ENCODE measurements at places on chromosomes 16 and 17.

DNA sequence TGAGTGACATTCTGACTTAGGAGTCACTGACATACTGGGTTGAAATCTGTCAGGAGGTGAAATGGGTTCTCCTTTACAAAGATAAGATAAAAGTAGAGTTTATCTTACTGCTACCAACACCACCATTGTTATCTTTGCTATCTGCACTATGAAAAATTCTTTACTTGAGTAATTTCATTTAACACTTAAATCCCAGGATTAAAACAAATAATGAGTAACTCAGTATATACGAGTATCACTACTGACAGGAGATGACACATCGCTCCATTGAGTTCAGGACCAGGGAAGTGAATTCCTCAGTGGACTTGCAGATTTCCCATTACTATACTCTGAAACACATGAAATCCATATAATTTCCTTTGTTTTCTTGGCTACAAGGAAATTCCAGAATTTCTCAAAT, 242.1 kb upstream of the NLRP1 start:
- DNase-seq = no peak

- DNase-seq = no peak
Observed at GRCh38 chr17:75271233-75271954, 363 bp upstream of the MIF4GD start.

- DNase-seq = no peak
Observed at GRCh38 chr17:80847496-80848230, 144.0 kb upstream of the CHMP6 start.

DNA sequence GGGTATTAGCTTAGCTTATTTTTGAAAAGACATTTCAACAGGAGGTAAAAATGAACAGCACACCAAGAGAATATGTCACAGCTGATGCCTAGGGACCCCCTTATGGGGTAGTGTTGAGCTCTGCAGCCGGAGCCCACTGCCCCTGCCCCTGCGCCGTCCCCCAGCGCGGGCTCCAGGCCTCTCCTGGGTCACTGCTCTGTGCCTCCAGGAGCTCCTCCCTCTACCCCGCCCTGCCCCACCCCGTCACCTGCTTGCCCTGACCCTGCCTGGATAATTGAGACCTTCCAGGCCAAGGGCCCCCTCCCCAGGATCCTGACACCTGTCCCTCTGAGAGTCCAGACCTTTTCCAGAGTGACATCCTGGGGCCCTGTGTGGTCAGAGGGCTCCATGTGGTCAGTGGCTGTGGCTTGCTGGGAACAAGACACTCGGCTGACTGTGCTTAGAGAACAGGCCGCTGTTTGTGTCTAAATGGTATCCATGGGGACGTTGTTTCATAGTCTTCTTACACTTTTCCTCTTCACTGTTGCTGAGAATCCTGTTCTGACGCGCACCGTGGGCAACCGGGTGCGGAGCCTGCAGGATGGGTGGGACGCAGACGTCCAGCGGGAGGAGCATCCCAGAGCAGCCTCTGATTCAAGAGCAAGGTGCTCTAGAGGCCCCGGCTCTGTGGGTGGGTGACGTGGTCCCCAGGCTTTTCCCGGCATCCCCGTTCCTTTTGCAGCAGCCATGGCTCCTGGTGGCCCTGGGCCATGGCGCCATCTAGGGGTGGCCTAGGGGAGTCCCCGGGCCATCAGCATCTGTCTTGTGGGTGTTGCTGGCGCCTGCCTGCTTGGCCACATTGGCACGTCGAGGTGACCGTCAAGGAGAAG, 20.0 kb upstream of the WFIKKN1 start:
- DNase-seq = no peak

DNA sequence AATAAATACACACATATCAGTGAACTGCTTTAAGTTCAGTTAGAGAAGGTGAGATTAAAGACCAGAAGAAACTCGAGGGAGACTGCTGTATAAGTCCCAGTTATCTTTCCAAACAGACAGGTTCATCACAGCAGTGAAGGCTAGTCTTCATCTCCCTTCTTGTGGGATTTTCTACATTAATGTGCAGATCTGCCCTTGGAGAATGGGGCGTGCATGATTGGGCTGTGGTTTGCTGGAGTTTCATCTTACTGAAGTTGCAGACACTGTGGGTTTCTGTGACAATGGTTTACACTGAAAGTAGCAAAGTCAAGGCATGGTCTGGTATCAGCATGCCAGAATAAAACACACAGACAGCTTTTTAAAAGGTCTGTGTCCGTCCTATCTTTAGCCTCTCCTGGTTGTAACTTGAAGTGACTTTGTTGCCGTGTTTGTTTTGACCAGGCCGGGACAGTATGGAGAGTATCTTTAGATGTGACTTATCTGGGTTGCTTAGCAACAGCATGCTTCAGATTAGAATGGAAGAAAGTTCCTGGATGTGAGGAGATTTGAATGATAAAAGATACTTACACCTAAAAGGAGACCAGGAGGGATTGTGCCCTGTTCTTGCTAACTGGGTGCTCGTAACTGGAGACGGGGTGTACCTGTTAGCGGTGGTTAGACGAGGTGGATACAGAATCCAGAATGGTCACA, 16.1 kb downstream of the NAA60 start:
- no peak for DNase-seq

DNA sequence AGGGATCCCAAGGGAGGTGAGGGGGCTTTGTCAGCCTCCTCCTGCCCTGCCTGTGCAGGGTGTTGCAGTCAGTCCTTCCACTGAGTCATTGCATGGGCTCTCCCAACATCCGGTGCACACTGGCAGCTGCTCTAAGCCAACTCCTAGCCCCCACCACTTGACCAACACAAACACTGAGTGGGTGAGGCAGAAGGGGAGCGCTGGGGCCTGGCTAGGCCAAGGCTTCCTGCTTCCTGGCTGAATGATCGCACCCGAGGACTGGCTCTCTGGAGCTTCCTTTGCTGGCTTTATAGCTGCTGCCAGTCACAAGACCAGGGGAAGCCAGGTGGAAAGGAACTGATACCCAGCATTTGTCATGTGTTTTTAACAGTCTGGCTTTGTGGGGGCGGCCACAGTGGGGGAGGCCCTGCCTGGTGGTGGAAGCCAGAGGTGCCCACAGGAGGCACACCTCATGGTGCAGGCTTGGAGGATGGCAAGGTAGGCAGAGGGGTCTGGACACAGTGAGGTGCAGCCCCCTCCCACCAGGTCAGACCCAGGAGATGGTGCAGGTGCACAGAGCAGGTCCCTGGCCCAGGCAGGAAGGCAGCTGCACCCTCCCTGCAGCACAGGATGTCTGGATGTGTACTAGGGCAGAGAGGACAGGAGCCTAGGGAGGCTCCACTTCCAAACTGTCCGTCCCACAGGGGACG, 6.8 kb downstream of the MPG start:
- no peak for DNase-seq

DNA sequence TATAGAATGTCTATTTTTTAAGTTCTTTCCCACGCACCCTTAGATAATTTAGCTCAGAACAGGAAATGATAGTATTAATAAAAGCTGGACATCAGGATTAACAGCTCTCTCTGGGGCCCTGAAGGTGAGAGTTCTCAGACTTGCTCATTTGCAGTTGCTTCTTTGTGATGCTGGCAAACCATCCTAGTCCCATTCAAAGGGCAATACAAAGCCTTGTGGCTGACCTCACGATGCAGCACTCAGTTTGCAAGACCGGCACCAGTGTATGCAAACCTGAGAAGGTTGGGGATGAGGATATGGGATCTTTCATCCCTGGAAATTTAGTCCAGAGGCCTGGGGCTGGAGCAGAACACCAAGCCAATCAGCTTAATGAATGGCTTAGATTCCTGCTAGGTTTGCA, 29.3 kb downstream of the STH start:
- DNase-seq = no peak

DNA sequence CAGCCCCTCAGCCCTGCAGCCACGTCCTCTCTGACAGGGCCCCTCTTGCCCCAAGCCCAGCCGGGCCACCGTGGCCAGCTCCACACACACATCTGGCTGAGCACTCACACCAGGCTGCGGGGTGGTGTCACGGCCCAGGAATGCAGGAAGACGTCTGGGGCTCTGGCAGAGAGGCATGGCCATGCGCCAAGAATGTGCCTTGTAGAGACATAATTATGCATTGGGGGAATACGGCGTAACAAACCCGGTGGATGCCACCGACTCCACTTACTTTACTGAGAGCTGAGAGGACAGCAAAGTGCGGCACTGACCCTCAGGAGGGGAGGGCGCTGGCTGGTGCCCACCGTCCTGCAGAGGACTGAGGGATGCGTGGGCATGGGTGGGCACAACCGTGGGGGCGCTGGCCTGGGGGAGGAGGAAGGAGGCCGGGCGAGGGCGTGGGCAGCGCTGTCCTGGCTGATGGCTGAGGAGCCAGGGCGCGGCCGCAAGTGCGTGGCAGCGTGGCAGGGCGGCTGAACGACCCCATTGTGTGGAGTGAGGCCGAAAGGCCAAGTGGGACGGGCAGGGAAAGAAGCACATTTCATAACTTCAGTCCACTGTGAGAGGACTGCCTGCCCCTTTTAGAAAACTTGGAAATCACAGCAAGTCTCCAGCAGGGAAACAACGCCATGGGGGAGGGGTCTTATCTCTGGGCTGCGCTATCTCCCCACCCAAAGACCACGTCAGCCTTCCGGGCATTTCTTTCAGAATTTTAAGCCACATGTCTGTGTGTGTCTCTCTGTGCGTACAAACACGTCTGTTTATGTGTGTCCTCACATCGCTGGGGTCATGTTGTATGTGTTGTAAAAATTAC, 30.6 kb downstream of the METRNL start:
- peak; percentile 92 for DNase-seq

GRCh38 chr17:39688945-39689344, 1.1 kb upstream of the PGAP3 start:
- no peak for DNase-seq

Data from fibroblast of skin of left quadriceps (primary cell).